Tibial artery (tissue), 4 donors: ENCODE measurements at places on chromosomes 2 and 18.
A peak's percentile ranks its signal among the peaks of the same experiment; 100 is the strongest.

- H3K36me3 ChIP-seq, result no peaks in the 10 kb centered on the region
- H3K27ac ChIP-seq, result no peak overlapping the region
- no peak for DNase-seq
- no peaks in the 10 kb centered on the region for H3K27me3 ChIP-seq
Measured at GRCh38 chr2:96931466-96931865, 54.9 kb downstream of the FAM178B start.

DNA sequence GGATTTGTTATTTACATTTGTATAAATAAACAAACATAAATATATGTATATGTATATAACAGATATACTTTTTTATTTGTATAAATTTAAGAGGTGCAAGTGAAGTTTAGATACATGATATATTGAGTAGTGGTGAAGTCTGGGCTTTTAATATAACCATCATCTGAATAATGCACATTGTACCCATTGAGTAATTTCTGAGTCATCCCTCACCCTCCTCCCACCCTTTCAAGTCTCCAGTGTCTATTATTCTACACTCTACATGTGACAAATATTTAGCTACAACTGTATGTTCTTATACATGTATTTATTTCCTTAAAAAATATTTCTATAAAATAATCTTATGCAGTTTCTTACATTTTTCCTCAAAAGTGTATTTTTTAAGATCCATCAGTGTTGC is 358.7 kb upstream of the TFPI start:
- H3K36me3 ChIP-seq, result no peaks in the 10 kb centered on the region
- H3K27me3 ChIP-seq, result no peaks in the 10 kb centered on the region
- H3K4me1 ChIP-seq, result no peaks in the 10 kb centered on the region
- H3K4me3 ChIP-seq, result no peak overlapping the region

GRCh38 chr2:237345891-237346640 is 67.9 kb downstream of the COL6A3 start:
- peak overlapping the region; percentile 7 for H3K27ac ChIP-seq
- no peak overlapping the region for H3K4me3 ChIP-seq
- no peak for DNase-seq
- H3K36me3 ChIP-seq, result peaks cover 63% of the 10 kb centered on the region

DNA sequence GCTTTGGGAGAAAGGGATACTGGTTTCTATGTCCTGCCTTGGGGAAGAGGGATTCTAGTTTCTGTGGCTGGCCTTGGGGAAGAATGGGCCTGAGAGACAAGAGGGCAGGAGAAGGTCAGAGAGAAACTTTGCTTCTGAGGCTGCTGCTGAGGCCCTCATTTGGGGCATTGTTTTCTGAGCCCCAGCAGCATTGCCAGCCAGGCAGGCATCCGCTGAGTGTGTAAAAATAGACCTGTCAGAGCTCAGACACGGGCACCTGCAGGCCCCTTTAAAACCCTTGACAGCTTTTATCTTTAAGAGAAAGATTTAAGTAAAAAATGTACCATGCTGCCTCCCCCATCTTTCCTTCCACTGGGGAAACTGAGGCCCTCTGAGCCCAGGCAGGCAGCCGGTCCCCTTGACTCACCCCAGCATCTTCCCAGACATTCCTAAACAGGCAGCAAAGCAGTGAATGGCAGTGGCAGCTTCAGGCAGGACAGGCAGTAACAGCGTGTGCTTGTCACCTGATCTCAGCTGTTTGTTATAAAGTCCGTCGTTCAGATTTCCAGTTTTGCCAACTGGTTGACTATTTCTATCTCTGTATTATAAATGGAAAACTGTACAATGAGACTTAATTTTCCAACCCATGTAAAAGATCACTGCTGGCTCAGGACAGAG is 27.6 kb downstream of the MLPH start:
- H3K36me3 ChIP-seq, result no peaks in the 10 kb centered on the region
- no peak overlapping the region for H3K4me3 ChIP-seq
- no peaks in the 10 kb centered on the region for H3K4me1 ChIP-seq
- no peak overlapping the region for H3K27ac ChIP-seq
- H3K27me3 ChIP-seq, result peaks cover 7% of the 10 kb centered on the region

DNA sequence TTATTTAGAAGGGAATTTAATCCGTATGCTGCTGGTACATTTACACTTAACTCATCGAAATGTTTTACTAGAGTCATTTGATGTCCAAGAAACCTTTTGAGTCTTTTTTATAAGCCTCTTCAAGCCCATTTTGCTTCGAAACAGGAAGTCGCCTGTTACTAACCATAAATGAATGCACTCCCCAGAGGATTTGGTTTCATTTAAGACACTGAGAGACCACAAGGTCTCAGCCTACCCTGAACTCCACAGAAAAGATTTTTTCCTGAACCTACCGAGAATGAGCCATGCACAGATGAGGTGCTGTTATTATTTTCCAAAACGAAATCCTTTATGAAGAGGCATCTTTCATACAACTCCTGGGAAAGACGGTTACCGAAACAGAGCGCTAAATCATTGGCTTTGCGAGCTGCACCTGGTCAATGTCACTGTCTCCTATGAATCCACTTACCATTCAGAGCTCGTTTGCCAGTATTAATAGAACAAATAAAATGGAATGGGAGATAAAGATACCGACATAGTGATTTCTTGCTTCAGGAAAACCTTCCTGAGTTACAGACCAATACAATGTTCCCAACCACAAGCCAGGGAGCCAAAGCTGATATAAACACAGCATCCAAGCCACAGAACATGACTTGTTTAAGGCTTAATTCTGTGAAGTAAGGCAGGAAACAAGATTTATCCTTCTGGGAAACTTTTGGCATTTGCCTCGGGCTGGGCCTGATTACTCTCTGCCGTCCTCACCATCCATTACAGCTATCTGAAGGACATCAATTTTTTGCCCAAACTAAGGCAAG is 382.1 kb downstream of the OSR1 start:
- no peaks in the 10 kb centered on the region for H3K36me3 ChIP-seq
- H3K27ac ChIP-seq, result peak overlapping the region; percentile 60
- H3K27me3 ChIP-seq, result no peaks in the 10 kb centered on the region
- H3K4me1 ChIP-seq, result peaks cover 17% of the 10 kb centered on the region
